ENCODE measurements at places on chromosomes 12 and 14.

DNA sequence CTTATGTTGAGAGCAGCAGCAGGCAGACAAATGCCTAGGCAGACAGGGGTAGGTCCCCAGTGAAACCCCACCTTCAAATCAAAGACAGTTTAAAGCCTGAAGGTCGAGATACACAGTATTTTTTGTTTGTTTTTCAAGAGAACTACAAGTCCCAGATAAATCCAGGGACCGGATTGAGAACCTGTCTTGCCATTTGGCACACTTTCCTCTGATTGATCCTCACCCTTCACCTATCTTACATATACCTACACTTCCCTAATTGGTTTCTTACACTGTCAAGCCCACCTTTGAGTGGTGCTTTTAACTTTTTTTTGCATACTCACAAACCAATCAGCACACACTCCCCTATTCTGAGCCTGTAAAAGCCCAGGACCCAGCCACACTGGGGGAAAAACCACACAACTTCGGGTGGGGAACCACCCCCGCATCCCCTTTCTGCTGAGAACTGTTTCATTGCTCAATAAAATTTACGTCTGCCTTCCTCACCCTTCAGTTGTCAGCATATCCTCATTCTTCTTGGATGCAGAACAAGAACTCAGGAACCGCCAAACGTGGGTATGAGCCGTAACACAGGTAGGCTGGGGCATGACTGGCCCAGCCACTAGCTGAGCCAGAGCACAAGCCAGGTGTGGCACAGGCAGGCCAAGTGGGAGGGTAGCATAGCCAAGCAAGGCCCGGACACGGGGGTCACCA lies 11.1 kb downstream of the DICER1 start:
- no peak for DNase-seq

- DNase-seq, result no peak
These were observed 3.7 kb upstream of the ANKLE2 start for GRCh38 chr12:132765361-132765760.

- DNase-seq, result no peak
These were observed 445.9 kb downstream of the SOX5 start for GRCh38 chr12:23503544-23503943.

GRCh38 chr12:19021646-19022045 lies 107.9 kb upstream of the PLEKHA5 start:
- no peak for DNase-seq

- no peak for DNase-seq
These were observed 11.3 kb downstream of the ACOT6 start for GRCh38 chr14:73623504-73624054.

- no peak for DNase-seq
These were observed 16.7 kb upstream of the AQP2 start for GRCh38 chr12:49933796-49934195.

GRCh38 chr14:42378274-42378673 lies 771.6 kb downstream of the LRFN5 start:
- no peak for DNase-seq

GRCh38 chr12:106170285-106170684 lies 31.5 kb upstream of the NUAK1 start:
- DNase-seq, result no peak

DNA sequence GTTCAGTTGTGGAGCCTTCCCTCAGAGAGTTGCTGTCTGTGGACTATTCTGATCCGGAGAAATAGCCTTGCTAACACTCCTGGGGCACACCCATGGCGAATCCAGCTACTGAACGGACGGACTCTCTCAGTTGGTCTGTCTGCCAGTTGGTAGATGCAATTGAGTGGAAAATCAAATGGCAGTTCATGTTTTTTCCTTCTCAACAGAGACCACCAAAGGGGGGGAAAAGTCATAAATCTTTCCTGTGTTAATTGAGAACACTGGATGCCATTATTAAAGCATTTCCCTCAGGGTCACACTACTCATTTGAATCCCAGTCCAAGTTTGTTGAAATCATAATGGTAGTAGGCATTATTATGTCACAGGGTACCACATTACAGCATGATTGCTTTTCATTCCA lies 354.3 kb upstream of the FAR2 start:
- DNase-seq, result no peak

DNA sequence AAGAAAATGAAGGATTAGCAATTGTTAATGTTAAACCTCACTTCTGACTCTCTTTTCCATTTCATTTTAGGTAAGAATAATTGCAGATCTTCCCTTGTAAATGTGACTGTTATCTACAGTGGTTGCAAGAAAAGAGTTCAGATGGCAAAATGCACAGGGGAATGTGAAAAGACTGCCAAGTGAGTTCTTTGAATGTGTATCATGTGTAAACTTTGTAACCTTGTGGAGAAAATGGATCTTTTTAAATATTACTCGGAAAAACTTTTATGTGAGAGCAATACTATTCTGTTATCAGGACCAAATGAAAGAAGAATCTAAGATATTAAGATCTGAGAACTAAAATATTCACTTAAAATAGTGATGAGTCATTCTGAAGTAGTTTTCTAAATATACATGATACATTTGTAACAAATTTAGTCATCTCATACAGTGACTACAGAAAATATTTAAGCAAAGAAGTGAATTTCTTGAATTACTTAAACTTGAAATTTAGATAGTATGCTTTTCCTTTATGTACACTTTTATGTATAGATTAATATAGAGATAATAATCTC lies 122.5 kb upstream of the CNTN1 start:
- no peak for DNase-seq

- DNase-seq, result no peak
These were observed 22.6 kb upstream of the PKP2 start for GRCh38 chr12:32918890-32919801.

GRCh38 chr14:94213021-94213420 lies 38.9 kb downstream of the PPP4R4 start:
- DNase-seq, result no peak

GRCh38 chr12:68368327-68368726 lies 36.2 kb upstream of the MDM1 start:
- DNase-seq, result no peak

DNA sequence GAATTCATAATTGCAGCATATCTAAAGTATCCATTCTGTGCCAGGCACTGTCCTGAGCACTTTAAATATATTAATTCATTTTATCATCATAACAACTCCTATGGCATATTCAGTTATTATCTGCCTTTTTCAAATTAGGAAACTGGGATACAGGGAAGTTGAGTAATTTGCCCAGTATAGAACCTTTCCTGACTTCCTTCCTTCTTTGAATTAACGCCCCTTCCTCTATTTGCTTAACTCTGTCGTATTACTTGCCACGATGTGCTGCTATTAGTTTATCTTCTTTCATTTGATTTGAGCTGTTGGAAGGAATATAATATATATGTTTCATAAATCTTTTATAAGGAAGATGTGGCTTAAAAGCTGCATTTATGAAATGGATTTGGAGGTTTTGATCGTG lies 25.4 kb upstream of the FAM177A1 start:
- DNase-seq, result no peak

- DNase-seq, result no peak
These were observed 272.7 kb downstream of the BCL11B start for GRCh38 chr14:98999345-98999744.

GRCh38 chr14:99768381-99768780 lies 24.8 kb upstream of the EML1 start:
- no peak for DNase-seq

All from stimulated activated naive CD8-positive, alpha-beta T cell treated with anti-CD3 and anti-CD28 coated beads, Interleukin-15, Interleukin-2, amounts not matched to agents 100 U/mL and 50 U/mL, for 24 hours (primary cell).